Forelimb muscle (tissue), 1 donor: ENCODE measurements at places on chromosomes 7 and 10. TPM values are rescaled to one million over a fixed set of nuclear protein-coding genes. Genes with fewer than 3 reads are reported as not detected.

The SCART1 gene
- polyA plus RNA-seq = 1.5 TPM

DNA sequence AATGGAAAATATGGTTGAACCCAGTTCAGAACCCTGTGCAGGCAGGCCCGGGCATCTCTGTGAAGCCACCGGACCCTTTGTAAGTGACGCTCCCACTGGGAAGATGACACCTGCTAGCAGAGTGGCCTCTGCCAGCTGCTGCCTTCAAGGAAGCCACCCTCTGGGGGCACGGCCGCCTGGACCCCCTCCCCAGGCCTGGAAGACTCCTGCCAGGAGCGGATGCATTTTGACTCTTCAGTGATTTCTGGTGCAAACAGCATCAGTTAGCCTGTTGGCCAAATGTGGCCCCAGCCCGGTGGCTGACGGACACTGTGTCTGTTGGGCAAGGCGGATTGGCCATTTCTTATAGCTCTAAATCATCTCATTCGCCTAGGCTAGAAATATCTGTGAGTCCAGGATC lies 514.1 kb upstream of the FOXK1 start:
- no peak for DNase-seq

The ANKRD30A gene
- not detected for polyA plus RNA-seq

The MMD2 gene
- polyA plus RNA-seq = not detected

- DNase-seq = no peak
These were observed 74.5 kb downstream of the CCDC6 start for GRCh38 chr10:59831658-59832503.
